ENCODE measurements at places on chromosomes 2 and 18. TPM values are rescaled to one million over a fixed set of nuclear protein-coding genes. Genes with fewer than 3 reads are reported as not detected.

Gene SCN9A
- total RNA-seq, result 2.2 TPM

Gene FANCL
- total RNA-seq, result 8.8 TPM

Gene GPR35
- total RNA-seq, result 0.53 TPM

Gene CFAP53
- total RNA-seq, result 0.25 TPM

GRCh38 chr18:60865801-60866200 is 467.4 kb upstream of the CDH20 start:
- no peak for DNase-seq

DNA sequence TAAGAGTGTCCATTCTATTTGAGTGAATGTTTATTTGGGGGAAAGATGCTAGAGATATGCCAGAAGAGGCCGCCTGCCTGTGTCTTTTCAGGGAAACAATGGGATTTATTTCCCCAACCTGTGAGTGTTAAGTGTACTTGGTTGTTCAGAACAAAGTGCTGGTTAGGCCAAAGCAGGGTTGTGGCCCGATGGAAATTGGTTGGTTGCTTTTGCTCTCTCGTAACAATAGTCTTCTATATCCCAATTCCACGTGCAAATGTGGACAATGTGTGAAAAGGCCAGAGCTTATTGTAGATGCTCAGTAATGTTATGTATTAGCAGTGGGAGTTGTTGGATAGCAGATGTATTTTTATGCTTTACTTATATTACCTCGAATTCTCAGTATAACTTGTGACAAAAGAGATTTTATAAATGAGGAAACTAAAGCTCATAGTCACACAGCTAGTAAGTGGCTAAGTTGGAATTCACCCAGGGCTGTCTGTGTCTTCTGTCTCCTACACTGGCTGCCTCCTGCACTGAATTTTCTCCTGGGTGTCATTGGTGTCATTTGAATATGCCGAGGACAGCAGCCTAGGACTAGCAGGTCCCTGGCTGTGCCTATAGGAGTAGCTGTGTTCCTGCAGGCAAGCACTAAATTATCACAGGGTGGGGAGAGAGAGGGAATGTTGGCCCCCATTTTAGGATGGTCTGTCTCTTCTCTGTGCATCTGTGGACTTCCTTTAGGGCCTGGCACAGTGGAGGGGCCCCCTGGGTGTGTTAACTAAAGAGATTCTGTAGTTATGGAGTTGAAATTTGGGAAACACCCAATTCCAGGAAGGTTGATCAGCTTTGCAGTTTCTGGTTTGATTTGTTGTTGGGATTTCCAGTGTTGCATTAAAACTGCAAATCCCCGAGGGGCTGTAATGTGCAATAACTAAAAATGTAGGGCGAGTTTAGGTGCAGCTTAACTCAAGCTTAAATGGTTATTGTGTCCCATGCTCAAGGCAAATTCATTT is 21.6 kb downstream of the GPD2 start:
- DNase-seq, result no peak

DNA sequence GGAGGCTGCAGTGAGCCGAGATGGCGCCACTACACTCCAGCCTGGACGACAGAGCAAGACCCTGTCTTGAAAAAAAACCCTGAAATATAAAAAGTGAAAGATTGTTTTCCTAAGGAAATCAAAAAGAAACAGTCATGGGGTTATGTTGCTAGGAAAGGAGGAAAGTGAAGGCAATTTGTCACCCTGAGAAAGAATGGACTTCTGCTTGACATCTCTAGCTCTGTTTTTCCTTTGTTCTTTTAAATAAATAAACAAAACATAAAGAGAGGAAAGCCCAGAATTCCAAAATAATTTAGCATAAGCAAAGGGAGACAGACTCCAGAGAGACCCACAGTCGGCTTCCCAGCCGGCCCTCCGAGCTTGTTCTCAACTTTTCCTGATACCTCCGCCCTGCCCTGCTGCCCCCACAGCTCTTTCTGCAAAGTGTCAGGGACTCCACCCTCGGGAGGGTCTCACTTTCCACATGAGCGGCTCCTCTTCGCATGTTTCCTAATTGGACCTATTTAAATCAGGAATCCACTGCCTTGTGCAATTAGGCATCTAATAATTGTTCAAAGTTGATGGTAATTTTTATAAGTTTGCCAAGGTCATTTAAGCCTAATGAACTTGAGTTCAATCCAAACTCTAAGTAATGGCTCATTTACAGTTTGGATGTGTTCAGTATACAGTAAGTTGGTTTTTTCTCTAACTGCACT is 49.8 kb upstream of the COPS8 start:
- no peak for DNase-seq

DNA sequence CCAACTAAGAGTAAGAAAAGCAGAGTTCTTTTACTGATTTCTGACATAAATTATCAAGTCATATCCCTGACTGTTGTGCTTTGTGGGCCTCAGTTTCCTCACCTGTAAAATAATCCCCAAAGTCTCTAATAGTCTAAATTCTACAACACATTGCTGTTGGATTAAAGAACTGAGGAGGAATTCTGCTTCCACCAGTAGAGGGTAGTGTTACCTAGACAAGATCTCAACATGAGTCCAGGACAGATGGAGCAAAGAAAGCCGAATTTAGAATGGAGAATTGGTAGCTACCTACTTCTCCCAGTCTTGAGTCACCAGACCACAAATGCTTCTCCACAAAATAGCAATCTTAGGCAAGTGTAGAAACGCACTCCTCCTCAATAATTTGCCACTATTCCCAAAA is 462.5 kb upstream of the FSHR start:
- no peak for DNase-seq

GRCh38 chr18:4391859-4392258 is 63.2 kb downstream of the DLGAP1 start:
- DNase-seq, result no peak

DNA sequence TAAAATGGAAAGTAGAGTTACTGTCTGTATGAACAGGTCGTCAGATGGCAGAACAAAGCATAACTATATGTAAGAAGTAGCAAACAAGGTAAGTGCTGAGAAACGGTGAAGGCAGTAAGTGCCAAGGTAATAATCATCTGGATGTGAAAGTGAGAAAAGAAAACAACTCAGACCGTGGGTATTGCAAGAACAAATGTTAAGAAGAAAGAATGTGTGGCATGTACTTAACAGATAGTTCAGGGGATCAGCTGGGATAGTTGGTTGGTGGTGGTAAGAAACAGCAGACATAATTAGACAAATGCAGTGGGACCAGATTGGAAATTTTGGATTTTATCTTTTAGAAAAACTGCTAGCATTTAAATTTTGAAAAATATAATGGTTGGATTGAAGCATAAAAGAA is 375.8 kb upstream of the NXPH2 start:
- no peak for DNase-seq

- no peak for DNase-seq
Observed at GRCh38 chr2:120815292-120815691, 79.6 kb downstream of the GLI2 start.

GRCh38 chr2:123451542-123451941 is 573.5 kb upstream of the CNTNAP5 start:
- DNase-seq, result no peak

- DNase-seq, result no peak
Observed at GRCh38 chr2:218180467-218181114, 13.8 kb upstream of the CXCR1 start.

DNA sequence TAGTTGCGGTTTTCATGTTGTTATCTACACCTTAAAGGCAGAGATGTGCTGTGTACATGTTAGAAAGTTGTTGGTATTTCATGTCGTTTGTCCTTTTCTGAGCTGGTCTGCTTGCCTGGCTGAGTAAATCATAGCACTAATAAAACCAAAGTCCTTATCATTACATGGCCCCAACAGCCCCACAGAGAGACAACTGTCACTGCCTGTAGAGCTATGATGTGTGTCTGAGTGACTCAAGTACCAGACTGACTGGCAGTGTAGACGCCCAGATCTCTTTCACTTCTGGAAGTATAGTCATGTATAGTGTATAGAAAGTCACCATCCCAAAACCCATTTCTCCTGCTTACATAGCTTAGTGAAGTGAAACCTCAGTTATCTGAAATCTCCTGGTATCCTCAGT is 4.3 kb downstream of the SOCS6 start:
- no peak for DNase-seq

- DNase-seq, result no peak
Observed at GRCh38 chr2:119749477-119750012, 10.2 kb upstream of the PTPN4 start.
